ENCODE measurements at places on chromosomes 4 and X.

DNA sequence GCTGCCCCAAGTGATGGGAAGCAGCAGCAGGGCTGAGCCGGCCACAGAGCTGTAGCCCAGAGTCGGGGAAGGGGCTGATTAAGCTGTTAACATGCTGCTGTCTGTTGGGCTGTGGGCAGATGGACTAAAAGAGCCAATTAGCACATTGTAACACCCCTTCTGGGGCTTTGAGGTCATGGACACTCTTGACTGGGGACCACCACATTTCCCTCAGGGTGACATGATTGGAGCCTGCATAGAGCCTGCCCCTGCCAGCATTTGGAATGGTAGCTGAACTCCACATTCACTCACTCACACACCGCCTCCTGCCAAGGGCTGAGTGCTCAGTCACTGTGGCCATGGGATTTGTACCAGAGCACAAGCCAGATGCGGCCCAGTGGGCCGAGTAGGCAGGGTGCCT, 646.9 kb downstream of the FAT4 start:
- DNase-seq, result no peak

DNA sequence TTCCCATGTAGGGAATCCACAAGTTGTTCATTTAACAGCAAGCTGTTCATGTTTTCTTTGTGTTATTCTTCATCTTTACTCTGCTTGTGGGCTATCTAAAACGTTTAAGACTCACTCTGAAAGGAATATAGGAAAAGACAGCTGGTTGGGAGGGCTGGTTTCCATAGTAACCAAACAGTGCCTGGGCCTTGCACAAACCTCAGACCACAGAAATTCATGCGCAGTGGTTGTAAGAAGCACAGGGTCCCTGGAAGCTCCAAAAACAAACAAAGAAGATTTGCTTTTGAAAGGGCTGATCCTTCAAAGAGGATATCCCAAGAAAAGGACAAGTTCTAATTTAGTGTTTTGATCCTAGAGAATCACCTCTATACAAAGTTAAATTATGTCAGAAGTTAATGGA, 7.8 kb downstream of the SERTM2 start:
- no peak for DNase-seq

DNA sequence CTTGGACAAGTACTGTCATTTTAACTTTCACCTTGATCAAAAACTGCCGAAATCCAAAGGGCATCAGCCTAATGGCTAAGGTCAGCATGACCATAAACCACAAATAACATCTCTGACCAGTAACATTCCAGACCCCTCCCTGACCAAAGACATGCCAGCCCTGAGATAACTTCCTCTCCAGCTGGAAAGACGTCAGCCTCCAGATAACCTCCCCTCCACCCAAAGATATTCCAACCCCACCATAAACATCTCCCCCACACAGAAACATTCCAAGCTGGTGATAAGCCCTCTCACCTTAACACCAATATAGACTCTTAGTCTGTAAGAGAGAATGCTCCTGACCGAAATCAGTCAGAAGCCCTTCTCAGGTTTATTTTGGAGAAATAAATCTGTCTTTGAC, 7.4 kb downstream of the PPP1R2C start:
- no peak for DNase-seq

DNA sequence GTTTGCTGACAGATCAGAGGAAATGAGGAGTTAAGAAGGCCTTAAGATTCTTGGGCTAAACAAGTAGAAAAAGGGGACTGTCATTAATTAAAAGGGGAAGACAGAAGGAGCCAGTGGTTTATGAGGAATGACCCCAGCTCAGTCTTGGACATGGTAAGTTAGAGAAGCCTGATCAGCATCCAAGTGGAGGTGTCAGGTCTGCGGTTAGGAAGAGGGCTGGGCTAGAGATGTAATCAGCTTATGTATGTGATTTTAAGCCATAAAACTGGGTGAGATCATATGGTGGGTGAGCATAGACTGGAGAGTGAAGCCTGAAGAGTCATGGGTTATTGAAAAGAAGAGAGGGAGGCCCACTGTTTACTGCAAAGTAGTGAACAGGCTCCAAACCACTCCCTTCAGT, 246.1 kb downstream of the NR3C2 start:
- DNase-seq, result no peak

GRCh38 chr4:80610845-80611677, 275.5 kb downstream of the CFAP299 start:
- DNase-seq, result no peak

DNA sequence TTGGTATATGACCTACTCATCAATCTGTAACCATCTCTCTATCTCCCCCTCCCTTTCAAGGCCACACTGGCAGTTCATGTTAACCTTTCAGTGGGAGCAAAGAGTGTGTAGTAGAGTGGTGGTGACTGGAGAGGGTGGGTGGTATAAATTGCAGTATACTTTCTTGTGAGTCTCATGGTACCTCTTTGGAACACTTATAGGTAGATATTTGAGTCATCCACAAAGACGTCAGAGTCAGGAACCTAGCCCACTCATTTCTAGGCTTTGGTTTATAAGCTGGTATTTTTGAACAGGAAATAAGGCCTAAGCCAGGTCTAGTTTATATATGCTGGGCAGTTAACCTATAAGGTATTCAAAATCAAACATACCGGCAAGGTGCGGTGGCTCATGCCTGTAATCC, 36.3 kb downstream of the RLIM start:
- no peak for DNase-seq

DNA sequence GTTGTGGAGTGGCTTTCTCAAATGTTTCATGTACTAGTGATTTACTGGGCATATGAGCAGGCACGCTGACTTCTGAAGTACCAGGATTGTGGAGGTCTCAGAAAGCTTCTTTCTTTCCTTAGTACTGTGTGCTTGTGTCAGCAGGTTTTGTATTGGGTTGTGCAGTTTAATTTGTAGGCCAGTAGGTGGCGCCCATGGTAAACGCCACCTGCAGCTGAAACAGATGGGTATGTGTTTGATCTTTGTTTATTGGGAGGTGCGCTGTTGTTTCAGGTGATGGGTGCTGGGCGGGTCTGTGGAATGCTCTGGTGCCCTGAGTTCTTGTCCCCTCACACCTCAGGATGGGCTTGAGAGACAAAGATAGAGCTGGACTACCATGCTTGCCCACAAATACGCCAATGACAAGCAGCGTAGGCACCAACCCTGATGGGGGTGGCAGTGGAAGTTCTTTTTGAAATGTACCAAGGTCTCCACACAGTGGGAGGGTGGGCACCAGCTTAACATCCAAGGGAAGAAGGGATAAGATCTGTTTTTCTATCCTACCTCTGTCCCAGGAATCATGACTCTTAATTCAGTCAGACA, 141.5 kb downstream of the RPS6KA6 start:
- DNase-seq, result no peak

GRCh38 chr4:152211936-152212653, 323.8 kb downstream of the FBXW7 start:
- DNase-seq, result no peak

DNA sequence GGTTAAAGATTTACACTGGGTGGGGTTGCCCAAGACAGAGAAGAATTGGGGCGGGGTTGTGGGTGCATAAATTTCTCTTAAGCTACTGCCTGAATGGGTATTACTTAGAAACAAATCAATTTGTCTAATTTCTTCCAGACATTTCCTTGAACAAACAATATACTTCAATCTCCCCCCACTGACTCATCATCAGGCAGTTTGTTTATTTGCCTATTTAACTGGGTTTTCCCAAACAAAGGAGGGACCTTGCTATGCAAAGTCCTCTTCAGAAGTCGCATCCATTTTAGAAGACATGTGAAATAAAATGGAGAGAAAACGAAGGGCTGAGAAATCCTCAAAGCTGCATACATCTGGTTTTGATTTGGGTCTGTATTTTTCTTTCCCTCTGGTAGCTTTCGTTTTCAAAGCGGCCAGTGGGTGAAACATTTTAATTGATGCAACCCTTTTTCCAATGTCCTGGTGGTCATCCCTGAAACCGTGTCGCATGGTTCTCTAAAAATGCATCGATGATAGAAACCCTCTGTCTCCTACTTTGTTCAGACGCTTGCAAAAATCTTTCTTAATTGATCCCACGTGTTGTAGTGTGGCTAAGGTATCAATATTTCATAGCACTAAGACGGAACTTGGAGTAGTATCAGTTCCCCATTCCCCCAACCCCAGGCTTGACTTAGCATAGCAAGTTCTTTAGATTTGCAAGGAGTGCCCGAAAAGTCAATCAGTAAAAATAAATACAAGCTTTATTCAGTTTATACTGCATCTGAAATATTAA, 115.1 kb upstream of the MXRA5 start:
- DNase-seq, result no peak

DNA sequence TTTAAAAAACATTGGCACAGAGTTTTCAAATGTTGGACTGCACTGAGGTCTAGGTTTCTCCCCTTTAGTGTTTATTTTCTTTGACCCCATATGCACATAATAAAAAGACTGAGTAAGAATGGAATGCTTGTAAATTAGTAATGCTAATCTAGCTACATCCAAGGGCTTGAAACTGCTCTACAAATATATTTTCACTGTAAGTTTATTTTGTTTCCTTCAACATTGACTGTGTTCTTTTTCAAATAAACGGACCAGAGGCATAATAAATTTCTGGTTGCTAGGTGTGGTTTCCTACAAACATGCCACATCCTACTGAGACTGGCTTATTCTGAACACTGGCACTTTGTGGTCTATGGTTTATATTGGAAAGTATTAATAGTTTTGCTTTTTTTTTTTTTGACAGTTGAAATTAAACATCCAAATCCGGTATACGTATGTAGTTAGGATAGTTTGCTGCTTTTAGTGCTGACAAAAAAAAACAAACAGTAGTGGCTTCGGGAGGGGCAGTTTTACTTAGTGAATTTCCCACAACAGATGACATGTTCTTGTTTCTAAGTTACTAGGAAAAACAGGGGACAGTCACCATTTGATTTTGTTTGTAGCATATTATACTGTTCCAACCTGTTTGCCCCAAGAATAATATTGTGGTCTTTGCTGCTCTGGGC, 13.2 kb downstream of the CA5B start:
- no peak for DNase-seq

DNA sequence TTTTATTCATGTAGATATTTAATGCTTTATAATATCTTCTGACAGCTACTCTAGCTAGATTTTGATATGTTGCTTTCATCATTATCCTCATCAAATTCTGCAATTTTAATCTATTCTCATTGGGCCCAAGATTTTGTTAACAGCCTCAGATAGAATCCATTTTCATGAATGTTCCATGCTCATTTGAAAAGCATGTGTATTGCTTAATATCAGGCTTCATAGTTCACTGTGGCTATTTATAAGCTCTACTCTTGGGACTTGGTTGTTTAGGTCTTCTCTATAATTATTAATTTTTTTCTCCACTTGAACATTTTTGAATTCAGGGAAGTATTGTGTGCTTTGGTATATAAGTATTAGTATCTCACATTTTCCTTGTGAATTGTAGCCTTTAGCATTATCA, 41.8 kb downstream of the RAB40A start:
- DNase-seq, result no peak

DNA sequence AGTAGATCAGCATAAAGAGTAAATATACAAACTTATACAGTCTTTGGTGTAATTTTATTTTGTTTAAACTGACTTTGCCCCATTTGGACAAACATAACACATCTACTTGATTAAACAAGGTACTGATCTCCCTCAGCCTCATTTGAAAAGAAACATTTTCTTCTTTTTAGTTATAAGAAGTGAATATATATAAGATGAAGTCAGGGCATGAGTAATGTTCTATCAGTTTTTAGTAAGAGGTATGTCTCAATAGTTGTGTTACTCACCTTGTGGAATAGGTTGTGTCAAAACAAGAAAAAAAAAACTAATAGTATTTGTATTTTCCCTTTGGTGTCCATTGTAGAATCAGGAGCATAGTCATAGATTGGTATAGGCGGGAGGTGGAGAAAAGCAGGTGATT, 327.4 kb downstream of the RPA4 start:
- DNase-seq, result no peak

All from stimulated activated CD8-positive, alpha-beta memory T cell treated with anti-CD3 and anti-CD28 coated beads, Interleukin-4, amount 100 ng/mL, for 4 hours (primary cell).